ENCODE measurements at places on chromosomes 13 and 19. TPM values are rescaled to one million over a fixed set of nuclear protein-coding genes. Genes with fewer than 3 reads are reported as not detected.

Gene SLC1A6
- 0.06 TPM for polyA plus RNA-seq

Gene OR10H1
- not detected for polyA plus RNA-seq

GRCh38 chr19:6065685-6066374 lies 44.5 kb downstream of the RFX2 start:
- no peaks in the 10 kb centered on the region for H3K36me3 ChIP-seq
- H3K27ac ChIP-seq: no peak overlapping the region
- peak; percentile 73 for DNase-seq

Gene CAMSAP3
- 75.7 TPM for polyA plus RNA-seq

DNA sequence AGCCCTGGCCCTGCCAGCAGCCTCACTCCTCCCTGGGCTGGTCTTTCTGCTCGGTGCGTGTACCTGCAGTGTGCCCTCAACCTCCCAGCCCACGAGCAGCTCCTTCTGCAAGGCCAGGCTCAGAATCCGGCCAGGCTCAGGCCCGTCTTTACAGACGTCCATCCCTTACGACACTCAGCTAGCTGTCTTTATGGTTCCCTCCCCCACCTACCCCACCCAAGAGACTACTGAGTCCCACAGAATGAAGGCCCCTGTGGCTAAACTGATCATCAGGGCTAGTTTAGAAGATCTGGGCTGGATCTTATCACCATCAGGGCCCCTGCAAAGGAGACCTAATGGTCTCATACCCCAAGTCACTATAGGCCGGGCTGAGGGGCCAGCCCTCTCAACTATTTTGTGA lies 10.7 kb downstream of the TMEM150B start:
- no peaks in the 10 kb centered on the region for H3K27me3 ChIP-seq
- no peak overlapping the region for H3K27ac ChIP-seq
- no peaks in the 10 kb centered on the region for H3K36me3 ChIP-seq
- no peaks in the 10 kb centered on the region for H3K4me1 ChIP-seq
- DNase-seq: no peak
- no peak overlapping the region for H3K4me3 ChIP-seq

GRCh38 chr19:29288256-29288655 lies 75.3 kb upstream of the UQCRFS1 start:
- no peaks in the 10 kb centered on the region for H3K4me1 ChIP-seq
- no peak for DNase-seq
- H3K27ac ChIP-seq: no peak overlapping the region
- no peaks in the 10 kb centered on the region for H3K36me3 ChIP-seq
